Adipocyte (in vitro differentiated cells): ENCODE measurements at places on chromosomes 16 and 17.
A peak's percentile ranks its signal among the peaks of the same experiment; 100 is the strongest.

DNA sequence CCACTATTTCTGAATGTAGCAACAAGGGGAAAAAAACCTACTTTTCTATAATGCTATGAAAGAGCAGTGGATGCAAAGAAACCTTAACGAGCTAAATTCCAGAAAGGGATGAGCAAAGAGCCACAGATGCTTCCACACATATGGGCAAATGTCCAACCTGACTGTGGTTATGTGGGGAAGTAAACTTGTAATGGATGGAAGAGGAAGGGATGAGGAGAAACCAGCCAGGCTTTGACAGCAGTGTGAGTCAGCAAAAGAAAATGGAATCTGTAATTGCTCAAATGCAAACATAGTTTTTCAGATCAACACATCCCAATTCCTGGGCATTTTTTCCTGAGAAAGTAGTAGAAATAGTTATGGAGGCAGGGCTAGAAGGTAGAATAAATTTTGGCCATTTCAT lies 204.8 kb upstream of the CPHXL start:
- DNase-seq = no peak

GRCh38 chr17:31224366-31224765 lies 72.7 kb downstream of the OMG start:
- no peak for DNase-seq

DNA sequence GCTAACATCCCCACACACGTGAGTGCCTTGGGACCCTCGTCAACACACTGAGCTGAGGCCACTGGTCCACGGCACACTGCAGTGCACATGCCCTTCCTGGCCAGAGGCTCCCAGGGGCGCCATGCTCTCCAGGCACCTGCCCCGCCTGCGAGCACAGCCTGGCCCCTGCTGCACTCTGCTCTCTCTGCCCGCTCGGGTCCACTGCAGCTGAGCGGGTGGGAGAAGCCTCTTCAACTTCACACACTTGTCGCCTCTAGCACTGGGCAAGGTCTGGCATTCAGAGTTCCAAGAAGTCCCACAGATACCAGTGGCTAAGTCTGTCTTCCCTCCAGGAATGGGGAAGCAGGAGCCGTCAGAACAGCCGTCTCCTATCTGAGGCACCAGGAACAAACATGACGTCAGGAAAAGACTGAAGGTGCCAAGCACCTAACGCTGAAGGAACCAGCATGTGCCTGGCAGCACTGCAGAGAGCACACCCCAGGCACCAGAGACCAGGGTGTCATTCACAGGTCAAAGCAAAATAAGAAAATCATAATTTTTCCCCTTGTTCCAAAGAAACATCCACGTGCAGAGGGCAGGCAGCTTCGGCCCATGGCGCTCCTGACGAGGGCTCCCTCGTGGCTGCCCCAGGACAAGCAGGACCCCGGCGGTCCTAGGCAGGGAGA lies 82.9 kb downstream of the ZNF778 start:
- no peak for DNase-seq

- peak; percentile 11 for DNase-seq
Measured at GRCh38 chr17:20059728-20060188, 50.6 kb downstream of the SPECC1 start.

DNA sequence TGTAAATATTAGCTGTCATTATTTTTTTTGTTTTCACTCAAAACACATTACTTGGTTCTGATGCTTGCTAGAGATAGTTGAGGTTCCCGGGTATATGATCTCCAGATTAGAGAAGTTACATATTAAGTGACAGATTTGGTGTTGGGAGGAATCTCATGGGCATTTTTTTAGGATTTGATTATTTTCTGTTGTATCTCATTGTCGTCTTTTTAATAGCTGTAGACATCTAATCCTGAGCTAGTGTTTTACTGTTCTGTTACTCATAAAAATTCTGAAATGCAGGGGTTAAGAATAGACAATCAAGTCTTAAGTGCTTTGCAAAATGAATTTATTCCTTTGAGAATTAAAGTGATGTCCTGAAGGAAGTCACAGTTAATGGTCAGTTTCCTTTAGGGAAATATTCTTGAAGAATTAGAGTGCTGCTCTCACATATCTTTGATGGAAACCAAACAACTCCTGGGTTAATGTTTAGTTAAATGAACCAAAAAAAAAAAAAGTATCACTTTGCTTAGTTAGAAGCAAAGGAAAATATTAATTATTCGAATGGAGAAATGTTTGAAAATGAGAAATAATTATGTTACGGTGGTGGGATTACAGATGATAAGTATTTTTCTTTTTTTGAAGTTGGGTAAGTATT lies 251.7 kb upstream of the CACNG5 start:
- DNase-seq = no peak

DNA sequence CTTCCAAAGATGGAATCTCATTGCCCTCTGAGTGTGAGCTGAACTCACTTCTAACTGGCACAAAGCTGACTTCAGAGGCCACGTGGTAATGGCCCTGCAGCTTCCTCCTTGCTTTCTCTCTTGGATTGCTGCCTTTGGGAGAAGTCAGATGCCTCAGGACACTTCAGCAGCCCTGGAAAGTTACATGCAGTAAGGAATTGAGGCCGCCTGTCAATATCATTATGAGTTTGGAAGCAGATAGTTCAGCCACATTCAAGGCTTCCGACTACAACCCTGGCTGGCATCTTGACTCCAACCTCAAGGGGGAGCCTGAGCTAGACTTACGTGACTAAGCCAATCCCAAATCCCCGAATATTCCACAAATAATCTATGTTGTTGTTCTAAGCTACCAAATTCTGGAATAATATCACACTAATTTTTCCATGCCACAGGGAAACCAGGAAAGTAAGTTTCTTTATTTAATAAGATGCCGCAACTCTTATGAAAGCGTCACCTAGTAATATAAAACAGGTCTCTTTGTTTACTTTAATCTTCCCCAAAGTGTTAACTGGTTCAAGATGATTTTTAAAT lies 13.6 kb downstream of the CEP20 start:
- peak; percentile 92 for DNase-seq

DNA sequence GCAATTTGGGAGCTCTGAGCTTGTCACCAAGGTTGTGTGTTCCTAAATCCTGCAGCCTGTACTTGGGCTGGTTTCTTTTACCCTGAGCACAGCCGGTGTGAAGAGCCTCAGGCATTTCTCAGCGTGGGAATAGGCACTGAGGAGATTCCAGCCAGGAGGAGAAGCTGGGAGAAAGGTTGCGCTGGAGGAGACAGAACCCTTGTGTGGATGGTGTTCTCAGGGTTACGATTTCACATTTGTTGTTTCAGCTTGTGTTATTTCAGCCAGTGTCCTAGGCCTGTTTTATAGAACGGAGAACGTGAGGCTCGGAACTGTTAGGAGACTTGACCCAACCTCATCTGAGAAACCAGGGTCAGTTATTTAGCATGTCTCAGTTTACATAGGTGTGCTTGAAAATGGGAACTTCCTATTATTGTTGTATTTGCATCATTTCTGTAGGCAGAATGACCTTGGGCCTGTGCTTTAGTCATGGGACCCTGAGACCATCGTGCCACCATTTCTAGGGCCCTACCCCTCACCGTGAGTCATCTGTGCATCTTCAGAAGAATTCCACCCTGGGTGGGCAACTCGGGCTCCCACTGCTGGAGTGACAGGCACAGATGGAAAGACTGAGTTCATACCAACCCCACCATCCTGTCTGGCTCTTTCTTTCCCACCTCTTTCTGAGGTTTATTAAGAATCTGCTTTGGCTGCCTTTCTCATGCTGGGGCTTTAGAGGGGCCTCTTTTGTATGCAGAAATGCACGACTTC lies 134.9 kb downstream of the MSI2 start:
- DNase-seq = no peak

- DNase-seq = no peak
Measured at GRCh38 chr16:67199808-67200198, 872 bp downstream of the ELMO3 start.

GRCh38 chr17:75691801-75692626 lies 24.9 kb downstream of the SAP30BP start:
- no peak for DNase-seq

- no peak for DNase-seq
Measured at GRCh38 chr17:42078396-42079043, 19.8 kb downstream of the ZNF385C start.

DNA sequence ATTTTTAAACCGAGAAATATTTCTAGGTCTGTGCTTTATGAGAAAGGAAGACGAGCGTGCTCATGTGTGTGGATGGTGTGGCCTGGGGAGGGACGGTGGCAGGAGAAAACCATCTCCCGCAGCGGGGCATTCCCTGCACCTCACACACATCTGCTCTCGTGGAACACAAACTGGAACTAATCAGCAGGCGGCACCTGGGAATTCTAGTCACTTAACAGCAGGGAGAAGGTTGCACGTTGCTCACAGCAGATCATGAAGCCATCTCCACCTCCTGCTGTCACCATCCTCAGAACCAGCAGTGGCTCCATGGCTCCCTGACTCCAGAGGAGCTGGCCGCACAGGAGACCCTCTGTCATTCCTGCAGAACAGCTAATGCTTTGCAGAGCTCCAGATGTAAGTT lies 35.2 kb downstream of the ADCY9 start:
- DNase-seq = peak; percentile 13

DNA sequence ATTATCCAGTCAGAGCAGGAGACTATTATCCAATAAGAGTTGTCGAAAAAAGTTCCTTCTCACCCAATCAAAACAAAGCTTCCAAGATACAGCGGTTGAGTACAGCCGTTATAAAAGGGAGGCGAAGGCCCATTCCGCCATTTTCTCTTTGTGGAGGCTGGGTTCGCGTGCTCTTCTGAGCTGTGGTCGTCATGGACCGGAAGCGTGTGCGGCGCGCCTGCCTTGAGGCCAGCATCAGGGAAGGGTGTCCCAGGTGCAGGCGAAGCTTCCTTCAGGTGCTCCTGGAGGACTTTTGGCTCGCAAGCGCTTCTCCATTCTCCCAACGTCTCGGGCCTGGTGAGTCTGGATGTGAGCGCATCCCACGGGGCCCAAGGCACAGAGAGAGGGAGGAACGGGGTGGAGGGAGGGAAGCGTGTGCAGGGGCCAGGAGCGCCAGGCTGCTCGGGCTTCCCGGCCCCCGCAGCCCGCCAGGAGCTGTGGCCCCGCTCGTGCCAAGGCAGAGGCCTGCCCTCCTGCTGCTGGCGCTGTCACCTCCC lies 99.2 kb downstream of the GOSR1 start:
- no peak for DNase-seq

GRCh38 chr16:85051067-85051581 lies 23.5 kb downstream of the KIAA0513 start:
- no peak for DNase-seq

- no peak for DNase-seq
Measured at GRCh38 chr16:46743232-46743719, 4.9 kb downstream of the MYLK3 start.

- DNase-seq = peak; percentile 78
Measured at GRCh38 chr17:76523084-76524037, 14.1 kb downstream of the CYGB start.

DNA sequence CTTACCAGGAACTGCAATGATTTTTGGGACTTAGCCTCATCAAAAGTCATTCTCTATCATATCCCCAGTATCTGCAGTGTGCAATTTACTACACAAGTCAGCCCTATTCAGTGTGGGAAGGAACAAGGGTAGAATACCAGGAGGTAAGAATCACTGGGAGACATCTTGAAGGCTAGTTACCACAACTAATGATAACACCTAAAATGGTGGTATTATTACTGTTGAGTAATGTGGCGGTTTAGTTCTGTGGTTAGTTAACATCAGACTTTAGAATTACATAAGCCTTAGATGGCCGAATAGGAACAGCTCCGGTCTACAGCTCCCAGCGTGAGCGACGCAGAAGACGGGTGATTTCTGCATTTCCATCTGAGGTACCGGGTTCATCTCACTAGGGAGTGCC lies 567.9 kb upstream of the CDH11 start:
- DNase-seq = no peak

DNA sequence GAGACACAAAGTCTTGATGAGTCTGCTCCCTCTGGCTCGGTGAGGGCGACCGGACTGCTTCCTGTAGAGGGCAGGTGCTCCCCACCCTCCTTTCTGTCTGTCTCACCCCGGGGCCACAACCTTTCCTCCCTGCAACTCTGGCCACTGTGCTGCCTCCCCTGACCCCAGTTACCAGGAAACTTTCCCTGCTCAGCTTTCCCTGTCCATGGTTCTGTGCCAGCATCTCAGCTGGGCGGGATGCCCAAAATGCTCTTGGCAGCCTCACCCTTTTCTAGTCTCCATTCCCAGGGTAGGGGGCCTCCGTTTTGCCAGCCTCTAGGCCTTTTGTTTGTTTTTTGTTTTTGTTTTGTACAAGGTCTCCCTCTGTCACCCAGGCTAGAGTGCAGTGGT lies 1.4 kb downstream of the PLD2 start:
- peak; percentile 20 for DNase-seq
